DMS 273 treated with DMSO at 0.1 percent for 48 hours (cell line): ENCODE measurements at places on chromosomes 6 and 20.
A peak's percentile ranks its signal among the peaks of the same experiment; 100 is the strongest.

DNA sequence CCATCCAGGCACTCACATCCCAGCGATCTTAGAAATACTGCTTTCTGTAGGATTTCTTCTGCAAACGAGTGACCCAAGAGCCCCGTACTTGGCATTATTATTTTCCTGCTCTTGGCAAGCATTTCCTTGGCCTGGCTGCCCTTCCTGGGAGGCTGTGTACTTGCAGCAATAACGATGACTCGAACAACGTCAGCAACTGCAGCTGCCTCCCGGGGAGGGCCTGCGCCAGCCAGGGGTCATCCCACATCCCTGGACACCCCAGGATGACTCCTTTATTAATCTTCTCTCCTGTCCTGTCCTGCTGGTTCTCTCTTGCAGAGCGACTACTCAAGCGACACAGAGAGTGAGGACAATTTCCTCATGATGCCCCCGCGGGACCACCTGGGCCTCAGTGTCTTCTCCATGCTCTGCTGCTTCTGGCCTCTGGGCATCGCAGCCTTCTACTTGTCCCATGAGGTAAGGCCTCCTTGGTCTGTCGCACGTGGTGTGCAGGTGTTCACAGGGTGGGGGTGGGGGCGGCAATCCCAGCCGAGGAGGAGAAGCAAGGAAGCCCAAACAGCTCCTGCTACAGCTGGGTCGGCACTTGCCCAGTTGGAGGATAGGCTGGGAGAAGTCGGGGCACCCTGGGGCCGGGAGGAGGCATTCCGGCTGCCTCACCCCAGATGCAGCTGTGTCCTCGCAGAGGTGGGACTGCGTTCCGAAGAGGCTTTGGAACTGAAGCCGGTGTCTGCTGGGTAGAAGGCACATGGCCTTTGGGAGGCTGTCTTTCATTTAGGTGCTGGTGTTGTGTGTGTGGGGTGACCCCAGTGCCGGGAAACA is 115.3 kb downstream of the SYNDIG1 start:
- no peak for DNase-seq

- DNase-seq = no peak
Observed at GRCh38 chr6:72890233-72890632, 268.4 kb downstream of the KCNQ5 start.

GRCh38 chr6:87210979-87211378 is 55.6 kb downstream of the ZNF292 start:
- no peak for DNase-seq

GRCh38 chr6:148223424-148223842 is 119.2 kb upstream of the SASH1 start:
- no peak for DNase-seq

DNA sequence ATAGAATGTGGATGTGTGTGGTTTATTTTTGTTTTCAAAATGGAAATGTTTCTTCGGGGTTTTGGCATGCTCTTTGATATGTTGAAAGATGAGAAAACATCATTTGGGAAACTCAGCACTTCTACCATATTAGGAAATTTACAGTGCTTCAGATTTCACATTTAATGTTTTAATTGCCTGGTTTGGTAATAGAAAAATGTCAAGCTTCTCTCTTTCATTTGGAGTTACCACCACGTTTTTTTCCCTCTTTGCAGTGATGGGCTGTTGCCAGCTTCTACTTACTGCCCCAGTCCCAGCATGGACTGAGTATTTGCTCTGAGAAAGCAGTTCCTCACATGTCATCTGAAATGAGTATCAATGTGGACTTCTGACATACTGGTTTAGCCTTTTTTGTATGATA is 267.7 kb downstream of the PRL start:
- no peak for DNase-seq

GRCh38 chr6:52512199-52512598 is 64.7 kb downstream of the TRAM2 start:
- DNase-seq = no peak

DNA sequence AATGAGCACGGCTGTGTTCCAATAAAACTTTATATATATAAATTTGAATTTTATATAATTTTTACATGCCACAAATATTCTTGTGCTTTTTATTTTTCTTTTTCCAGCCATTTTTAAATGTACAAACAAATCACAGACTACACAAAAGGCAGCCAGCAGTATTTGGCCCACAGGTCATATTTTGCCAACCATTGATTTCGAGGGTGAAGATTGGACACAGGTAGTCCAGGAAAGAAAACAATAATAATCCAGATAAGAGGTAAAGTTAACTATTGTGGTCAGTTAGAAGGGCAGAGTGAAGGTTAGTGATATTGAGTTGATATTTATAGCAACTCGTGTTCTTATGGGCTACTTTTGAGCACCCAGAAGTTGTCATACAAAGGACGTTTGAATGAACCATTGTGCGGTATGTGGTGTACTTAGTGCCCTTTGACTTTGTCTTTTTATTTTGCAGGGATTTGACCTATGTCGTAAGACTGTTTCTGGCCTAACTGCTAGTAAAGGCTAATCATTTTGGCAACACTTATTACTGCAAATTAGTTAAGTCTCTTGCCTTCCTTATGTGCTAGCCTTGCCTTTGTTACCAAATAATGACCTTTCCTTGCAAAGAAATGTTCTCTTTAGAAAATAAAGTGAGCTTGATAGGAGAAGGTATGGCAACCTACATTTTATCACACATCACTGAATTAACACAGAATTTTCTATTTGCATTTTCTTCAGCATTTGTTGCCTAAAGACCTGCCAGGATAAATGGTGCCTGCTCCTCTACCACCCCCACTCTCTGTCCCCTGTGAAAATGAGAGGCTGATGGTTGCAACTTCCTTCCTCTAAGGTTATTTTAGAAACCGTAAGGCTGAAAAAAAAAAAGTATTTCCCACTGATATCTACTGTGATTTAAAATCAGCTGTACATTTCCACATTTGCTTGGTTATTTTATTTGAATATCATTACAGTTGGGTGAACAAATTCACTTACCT is 493.9 kb upstream of the SOX4 start:
- DNase-seq = no peak

- DNase-seq = no peak
Observed at GRCh38 chr6:43730634-43731033, 39.4 kb upstream of the VEGFA start.

DNA sequence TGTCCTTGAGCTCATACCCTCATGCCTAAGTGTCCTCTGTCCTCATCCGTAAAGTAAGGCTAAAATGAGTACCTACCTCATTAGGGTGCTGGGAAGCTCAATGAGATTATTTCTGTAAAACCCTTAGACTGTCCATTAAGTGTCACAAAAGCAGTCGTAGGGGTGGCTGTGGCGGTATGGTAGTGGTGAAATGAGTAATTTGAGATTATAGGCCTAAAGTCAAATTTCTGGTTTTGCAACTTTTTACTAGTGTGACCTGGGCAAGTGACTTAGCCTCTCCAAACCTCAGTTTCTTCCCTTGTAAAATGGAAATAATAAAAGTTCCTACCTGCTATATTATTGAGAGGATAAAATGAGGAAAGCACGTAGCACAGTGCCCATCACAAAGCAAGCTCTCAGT is 148.2 kb upstream of the AKAP12 start:
- no peak for DNase-seq

DNA sequence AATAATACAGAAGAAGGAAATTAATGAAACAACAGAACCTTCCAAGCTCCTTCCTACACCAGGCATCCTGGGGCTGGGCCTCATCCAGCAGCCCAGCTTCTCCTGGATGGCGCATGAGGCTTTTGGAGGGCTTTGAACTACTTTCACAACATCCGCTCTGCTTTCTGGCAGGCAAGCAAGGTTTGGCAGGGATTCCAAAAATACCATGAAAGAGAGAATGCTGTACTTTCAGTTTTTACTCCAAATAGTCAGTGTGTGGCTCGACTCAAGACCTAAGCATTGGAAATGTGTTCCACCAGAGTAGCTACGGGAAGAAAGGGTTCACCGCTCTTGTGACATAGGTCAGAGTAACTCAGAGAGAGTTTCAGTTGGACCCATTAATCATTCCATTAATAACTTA is 125.4 kb downstream of the OPRM1 start:
- no peak for DNase-seq

DNA sequence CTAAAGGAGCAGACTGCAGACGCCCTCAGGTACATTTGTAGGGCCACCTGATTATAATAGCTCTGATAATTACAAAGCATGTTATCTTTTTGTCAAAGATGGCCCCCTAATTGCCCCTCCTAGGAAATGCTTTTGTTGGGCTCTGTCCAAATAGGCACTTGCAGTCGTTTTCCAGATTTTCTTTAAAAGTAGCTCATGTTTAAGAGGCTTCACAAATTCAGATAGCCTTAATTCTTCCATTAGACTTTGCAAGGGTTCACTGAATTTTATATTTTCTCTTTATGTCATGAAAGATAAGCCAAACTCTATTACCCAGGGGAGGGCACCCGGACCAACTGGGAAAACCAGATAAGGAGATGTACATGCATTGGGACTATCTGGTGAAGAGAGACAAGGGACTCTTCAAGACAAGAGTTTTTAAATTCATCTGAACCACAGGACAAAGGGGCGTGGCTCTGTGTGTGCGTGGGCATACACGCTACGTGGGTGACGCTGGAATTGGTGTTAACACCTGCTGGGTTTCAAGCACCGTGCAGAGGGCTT is 95.6 kb downstream of the TOX2 start:
- no peak for DNase-seq

DNA sequence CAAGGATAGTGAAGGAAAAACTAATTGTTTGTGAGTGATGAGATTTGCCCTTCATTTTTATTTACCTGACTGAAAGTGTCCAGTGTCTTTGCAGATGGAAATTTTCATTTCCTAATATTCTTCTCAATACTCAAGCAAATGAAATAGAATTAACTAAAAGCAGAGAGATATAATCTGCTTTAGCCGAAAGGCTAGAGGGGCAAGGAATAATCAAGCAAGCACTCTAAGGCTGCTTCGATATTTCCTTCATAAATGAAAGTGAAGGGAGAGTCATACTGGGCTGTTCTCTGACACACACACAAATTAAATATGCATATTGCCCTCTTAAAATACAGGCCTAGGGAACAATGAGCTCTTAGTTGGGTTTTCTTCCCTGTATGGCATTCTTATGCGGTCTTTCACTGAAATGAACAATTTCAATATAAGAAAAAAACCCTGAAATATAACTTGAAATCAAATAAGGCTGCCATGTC is 47.5 kb upstream of the POPDC3 start:
- no peak for DNase-seq

- no peak for DNase-seq
Observed at GRCh38 chr20:41279546-41280225, 37.8 kb downstream of the ZHX3 start.

GRCh38 chr6:169622618-169623017 is 79.2 kb downstream of the WDR27 start:
- no peak for DNase-seq

DNA sequence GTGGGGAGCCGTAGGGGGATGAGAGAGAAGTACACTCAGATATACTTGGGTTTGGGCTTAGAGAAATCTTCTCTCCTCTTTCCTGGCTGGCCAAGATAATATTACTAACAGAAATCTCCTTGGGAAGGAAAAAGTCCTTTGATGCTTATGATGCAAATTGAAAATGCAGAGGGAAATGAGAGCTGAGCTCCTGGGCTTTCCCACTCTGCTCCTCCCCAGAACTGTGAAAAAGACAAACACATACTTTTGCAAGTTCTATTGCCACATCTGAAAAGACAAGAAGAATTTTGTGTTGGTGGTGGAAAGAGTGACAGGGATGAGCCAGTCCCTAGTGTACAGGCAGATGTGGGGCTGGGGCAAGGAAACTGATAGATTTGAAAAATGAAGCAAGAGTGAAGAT is 185.9 kb downstream of the ANKRD60 start:
- DNase-seq = no peak

DNA sequence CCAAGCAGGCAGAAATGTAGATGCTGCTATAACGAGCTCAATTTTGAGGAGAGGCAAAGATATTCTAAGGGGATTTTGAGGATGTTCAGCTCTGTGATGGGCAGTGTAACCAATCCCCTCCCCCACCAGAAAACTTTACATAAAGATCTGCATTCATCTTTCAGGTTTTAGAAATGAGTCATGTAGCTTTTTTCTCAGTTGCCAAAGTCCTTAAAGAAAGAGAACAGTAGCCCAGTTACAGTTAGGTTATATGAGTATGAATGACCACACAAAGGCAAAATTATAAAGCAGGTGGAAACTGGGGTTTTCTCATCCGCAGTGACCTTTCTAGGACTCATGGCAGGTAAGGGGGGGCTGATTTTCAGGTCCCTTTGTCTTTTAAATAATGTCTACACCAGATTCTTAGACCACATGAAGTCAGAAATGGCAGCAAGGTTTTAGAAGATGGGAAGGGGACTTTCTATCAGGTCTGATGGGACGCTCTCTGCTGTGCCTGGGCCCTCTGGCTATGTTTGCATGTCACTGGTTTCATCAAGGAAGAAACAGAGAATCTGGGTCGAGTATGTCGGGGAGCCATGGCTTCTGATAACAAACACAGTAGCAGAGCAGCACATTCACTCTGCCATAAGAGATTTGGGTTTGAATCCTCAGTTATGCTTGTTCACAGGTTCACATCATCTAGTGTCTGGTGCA is 94.7 kb downstream of the CLIC5 start:
- no peak for DNase-seq

DNA sequence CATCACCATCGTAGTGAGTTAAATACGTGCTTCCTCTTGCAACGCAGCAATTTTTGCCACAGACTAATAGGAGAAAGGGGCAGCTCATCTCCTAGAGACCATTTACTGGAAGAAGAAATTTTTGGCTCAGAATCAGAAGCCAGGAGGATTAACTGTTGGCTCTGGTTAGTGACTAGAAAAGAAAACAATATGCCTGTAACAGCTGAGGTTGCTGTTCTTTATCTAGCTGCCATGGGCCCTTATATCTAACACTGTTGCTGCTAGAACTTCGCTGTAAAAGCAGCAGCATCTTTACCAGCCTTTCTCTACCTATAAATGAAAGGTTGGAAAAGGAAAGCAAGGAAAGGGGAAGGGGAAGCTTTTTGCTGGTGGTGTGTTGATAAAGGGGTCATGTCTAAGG is 65.9 kb downstream of the FAM135A start:
- DNase-seq = peak; percentile 53

GRCh38 chr20:52867305-52867704 is 104.9 kb upstream of the TSHZ2 start:
- DNase-seq = no peak

DNA sequence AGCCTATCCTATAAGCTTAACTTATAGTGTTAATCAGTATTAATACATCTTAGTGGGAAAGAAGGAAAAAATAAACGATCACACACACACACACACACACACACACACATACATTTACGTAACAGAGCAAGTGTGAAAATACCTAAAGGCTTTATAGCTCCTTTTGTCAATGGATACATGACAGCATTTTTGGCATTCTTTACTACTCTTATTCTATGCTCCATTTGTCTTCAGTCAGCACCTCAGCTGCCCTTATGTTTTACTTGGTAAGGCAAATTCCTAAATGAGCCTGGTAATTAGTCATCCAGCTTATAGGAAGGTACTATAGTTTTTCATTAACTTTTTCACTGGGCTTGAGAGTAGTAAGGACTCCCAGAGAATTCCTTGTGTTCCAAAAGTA is 25.1 kb upstream of the SLC17A3 start:
- DNase-seq = no peak

GRCh38 chr6:7921046-7921445 is 10.5 kb upstream of the TXNDC5 start:
- no peak for DNase-seq

GRCh38 chr6:43738877-43739641 is 31.0 kb upstream of the VEGFA start:
- DNase-seq = no peak
